Type B pancreatic cell (in vitro differentiated cells): ENCODE measurements at places on chromosomes 13 and 19. TPM values are rescaled to one million over a fixed set of nuclear protein-coding genes. Genes with fewer than 3 reads are reported as not detected.

DNA sequence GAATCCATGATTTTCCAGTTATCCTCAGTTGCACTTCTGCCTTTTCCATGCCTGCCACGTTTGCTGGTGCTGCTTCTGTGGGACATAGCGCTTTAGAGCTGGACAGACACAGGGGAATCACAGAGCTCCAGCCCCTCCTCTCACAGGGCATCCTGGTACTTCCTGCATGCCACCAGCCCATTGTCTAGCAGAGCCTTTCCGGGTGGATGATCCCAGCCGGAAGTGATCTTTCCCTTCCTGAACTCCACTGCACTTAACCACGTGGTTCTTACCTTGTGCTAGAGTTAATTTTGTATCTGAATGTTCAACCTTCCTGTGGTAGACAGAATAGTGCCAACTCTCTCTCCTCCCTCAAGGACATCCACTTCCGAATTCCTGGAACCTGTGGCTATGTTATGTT is 12.6 kb upstream of the OLFM4 start:
- no peak for DNase-seq

DNA sequence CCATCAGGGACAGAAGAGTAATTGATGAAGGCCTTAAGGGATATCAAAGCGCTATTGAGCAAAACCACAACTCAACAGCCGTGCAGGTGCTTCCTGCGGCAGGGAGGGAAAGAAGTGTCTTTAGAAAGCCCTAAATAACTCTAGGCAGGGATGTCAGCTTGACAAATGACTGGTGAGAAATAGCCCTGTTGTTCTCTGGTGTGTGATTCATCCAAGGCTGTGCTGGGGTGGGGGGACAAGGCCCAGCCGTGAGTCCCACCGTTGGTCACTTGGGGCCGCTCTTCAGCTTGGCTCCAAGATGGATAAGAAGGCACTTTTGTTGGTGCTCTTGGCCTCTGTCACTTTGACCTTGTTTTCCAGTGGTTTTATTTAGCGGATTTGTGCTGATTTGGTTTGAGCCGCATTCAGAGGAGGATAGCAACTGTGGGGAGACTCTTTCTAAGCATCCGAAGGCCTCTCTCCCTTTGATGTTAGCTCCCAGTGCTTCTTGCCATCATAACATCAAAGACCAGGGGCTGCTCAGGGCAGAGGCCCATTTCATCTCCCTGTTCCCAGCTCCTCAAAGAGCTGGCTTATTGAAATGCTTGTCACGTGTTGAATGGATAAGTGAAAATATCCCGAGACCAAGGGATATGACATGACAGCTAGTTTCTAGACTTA is 130.3 kb upstream of the SERP2 start:
- DNase-seq: no peak

GRCh38 chr13:59342400-59342799 is 821.3 kb downstream of the DIAPH3 start:
- DNase-seq: no peak

Gene ZNF99
- total RNA-seq: not detected in 2 replicates

GRCh38 chr13:61316647-61317046 is 99.0 kb downstream of the PCDH20 start:
- no peak for DNase-seq

- DNase-seq: no peak
Measured at GRCh38 chr13:60572003-60572798, 175.2 kb downstream of the TDRD3 start.

DNA sequence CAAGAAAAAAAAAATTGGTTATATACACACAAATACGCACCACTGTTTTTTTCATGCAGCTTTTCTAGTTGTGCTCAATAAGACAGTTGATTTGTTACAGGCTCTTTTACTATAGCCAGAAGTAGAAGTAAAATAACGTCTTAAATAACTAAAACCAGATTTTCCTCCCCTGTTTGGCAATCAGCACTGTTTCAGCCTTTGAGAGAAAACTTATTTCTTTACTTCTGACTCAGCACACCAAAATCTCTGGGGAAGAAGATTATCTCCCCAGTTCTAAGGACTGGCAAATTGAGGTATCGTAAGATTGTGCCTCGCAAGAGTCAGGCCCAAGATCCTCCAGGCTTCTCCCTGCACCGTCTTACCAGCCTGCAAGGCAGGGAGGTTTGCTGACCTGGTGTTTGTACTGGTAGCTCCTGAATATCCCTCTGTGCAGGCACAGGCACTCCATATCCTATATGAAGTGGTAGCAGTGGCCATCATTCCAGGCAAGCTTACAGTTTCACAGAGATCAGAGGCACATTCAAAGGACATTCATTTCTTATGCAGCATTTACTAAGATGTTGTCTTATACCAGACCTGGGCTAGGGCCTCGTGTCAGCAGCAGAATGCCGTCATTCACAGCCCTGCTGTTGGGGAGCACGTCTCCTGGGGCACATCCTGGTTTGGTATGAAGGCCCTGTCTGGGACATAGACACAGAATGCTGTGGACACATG is 268.2 kb downstream of the ZNF536 start:
- DNase-seq: no peak

- no peak for DNase-seq
Measured at GRCh38 chr13:80215368-80215767, 125.6 kb downstream of the SPRY2 start.

DNA sequence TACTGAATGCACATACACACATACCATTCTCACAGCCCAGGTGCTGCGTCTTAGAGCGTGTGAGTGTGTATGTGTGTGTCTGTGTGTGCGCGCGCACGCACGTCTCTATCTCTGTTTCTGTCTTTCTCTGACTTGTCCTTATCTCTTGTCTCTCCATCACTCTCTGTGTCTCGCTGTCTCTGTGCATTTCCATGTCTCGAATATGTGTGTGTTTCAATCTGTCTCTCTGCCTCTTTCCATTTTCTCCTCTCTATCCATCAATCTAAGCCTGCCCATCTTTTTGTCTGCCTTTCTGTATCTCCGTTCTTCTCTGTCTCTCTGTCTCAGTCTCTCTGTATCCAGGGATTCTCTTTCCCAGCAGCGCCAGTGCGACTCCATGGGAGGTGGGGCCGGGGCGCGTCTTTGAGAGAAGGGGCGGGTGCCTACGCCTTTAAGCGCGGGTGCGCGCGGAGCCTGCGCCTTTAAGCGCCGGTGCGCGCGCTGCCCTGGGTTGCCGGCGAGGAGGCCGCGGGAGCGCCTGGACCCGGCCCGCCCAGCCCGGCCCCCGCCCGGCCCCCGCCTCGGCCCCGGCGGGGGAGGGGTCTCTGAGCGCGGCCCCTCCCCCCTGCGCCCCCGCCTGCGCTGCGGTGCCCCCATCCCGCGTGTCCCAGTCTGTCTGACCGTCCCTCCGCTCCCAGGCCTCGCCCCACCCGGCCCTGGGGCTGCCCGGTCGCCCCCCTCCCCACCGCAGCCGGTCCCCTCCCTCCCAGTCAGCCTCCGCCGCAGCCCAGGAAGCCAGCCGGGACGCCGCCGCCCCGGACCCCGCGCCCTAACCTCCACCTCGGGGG is at the start of gene LRFN3:
TSS of gene LRFN3 (plus strand) at position 464 of the 827 bp plus-strand sequence. CDS start 3,052 bp downstream, outside the sequence.
- DNase-seq: peak; percentile 81

DNA sequence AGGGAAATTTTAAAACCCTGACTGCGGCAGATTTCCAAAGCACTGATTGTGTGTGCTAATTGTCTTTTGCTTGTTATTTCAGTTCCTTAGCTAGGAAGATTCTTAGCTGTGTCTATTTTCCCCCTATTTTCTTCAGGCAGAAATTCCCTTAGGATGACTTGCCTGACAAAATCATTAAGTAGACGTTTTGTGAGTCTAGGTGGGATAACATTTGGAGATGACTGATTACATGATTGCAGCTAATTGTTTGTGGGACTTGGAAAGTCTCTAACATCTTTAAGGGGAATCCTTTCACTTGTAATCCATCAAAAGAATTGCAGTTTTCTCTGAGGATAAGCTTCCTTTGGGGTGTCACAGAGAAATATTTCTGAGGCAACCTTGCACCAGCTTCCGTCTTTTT is 228.0 kb downstream of the OXGR1 start:
- no peak for DNase-seq

GRCh38 chr13:43537124-43537523 is 249.6 kb downstream of the ENOX1 start:
- DNase-seq: no peak

DNA sequence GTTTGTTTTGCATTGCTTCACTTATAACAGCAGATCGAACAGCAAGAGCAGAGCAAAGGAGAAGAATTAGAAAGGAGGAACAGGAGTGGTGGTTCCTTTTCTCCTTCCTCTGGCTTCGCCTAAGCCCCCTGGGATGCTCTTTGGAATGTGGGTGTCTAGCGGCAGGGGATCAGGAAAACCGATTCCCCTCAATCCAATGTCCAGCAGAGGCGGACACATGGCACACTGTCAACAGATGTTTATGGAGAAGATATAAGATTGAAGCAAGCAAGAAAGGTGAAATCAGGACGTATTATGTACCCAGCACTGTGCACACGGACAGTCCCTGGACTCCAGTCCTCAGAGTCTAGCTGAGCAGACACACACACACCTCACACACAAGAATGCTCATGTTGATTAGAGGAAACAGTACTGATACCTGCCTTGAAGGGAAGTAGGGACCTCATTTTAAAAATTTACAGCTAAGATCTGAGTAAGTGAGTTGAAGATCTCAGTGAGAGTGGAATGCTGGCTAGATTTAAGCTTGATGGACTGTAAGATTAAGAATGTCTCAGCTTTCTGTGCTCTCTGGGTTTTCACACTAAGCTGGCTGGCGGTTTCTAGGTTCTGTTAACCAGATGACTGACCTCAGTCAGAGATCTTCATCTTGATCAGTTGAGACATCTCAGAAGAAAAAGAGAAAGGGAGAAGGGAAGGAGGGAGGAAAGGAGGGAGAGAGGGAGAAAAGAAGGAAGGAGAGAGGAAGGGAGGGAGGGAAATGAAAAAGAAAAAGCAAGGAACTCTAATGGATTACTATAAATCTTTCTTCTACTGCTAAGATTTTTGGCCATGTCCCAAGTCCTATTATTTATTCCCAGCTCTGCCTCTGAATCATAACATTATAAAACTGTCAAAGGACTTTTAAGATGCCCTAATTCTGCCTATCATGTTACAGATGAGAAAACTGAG is 44.8 kb downstream of the FLT1 start:
- DNase-seq: no peak

DNA sequence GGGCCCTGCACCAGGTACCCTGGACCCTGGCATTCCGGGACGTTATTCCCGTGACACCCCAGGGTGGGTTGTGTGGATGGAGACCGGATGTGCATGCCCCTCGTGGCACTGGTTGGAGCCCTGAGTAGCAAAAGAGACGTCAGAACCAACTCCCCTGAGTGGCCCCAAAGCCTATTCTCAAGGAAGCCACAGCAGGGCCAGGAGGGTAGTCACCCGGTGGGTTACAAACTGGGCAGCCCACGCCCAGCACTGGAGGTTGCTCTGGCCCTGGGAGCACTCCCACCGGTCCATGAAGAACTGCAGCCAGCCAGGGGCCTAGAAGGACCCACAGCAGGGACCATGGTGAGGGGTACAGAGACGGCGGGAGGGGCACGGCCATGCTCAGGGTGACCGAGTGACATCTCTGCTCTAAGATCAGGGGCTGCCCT is 7.5 kb downstream of the KLF16 start:
- DNase-seq: no peak

Gene PLEKHJ1
- total RNA-seq: 107 and 131 TPM in 2 replicates

DNA sequence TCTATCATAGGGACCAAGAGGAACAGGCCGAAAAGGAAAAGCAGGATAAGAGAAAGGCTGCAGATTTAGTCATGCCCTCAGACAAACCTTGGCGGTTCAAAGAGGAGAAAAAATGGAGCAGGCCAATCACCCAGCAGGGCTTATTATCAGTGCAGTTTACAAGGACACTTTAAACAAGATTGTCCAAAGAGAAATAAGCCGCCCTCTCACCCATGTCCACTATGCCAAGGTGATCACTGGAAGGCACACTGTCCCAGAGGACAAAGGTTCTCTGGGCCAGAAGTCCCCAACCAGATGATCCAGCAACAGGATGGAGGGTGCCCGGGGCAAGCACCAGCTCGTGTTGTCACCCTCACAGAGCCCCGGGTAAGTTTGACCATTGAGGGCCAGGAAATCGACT is 8.3 kb upstream of the REX1BD start:
- no peak for DNase-seq

- no peak for DNase-seq
Measured at GRCh38 chr13:82747958-82748357, 1134.3 kb downstream of the SLITRK1 start.

DNA sequence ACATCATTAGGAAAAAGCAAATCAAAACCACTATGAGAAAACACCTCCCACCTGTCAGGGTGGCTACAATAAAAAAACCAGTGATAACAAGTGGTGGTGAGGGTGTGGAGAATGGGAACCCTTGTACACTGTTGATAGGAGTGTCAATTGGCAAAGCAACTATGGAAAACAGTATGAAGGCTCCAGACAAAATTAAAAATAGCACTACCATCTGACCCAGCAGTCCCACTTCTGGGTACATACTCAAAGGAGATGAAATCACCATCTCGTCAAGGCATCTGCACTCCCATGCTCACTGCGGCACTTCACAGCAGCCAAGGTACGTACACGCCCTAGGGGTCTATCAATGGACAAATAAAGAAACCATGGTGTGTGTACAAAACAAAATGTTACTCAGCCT is 715.1 kb downstream of the UQCRFS1 start:
- no peak for DNase-seq

GRCh38 chr13:113405481-113406300 is 41.8 kb upstream of the GRTP1 start:
- DNase-seq: peak; percentile 64

- DNase-seq: no peak
Measured at GRCh38 chr19:33175886-33176669, 18.1 kb upstream of the LRP3 start.

DNA sequence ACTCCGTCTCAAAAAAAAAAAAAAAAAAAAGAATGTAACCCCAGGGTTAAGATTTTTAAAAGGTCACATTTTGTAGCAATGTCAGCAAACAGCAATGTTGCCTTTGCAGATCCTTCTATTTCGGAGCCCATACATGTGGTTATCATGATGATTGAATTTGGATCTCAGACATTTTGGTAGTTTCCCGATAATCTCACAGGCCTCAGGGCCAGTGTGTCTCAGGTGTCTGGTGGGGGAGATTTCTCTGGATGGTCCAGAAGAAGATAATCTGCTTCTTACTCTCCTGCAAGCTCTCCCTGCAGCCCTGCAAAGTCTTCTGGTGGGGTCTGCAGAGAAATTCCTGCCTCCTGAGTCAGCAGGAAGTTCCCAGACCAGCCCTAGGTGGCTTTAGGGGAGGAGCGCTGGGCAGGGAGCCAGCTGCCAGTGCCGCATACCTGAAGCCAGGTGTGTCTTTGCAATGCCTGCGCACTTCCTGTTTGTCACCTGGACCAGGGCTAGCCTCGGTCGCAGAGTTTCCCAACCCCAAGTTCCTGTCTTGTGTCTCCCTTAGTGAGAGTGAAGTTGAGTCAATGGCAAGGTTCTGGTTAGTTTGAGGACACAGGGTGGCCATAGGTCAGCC is 1.4 kb downstream of the SH2D3A start:
- DNase-seq: no peak

- DNase-seq: no peak
Measured at GRCh38 chr19:10797541-10798256, 38.3 kb downstream of the TMED1 start.

GRCh38 chr13:43132257-43132656 is 108.9 kb downstream of the DNAJC15 start:
- no peak for DNase-seq

Gene CYP2A6
- not detected in 2 replicates for total RNA-seq
